ENCODE measurements at places on chromosomes 7 and 10.

DNA sequence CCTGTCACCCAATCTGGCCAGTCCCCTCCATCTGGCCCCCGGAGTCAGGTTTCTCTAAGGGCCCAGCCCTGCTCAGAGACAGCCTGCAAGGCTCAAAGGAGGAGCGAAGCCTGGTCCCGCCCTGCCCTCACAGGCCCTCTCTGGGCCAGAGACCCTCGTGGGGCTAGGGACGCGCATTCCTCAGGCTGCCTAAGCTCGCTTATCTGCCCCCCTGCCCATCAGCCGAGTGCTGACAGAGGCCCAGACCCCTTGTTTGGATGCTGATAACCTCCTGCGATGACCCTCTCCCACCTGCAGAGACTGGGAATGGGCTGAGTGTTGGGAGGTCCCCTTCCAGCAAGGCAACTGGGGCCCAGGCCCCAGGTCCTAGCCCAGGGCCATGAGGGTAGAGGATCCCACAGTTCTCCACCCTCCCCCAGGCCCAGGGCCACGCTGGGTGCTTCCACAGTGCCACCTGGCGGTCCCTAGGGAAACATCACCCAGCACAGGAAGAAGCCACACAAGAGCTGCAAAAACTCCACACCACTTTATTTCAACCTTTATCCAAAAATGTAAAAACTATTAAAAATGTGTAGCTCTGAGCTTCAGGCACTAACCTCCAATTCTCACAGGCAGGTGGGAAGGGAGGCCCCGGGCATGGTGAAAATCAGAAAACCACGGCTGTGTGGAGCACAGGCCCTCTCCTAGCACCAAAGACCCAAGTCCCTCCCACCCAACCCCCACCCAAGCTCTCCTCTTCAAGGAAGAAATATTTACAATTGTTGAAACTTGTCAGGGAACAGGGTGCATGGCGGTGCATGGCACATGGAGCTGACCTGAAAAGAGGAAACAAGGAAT lies 2.2 kb downstream of the NPM3 start:
- H3K4me3 ChIP-seq, result no peak overlapping the region
- H3K36me3 ChIP-seq, result peaks cover 13% of the 10 kb centered on the region
- H3K27ac ChIP-seq, result no peak overlapping the region
- peak; percentile 53 for DNase-seq
- H3K4me1 ChIP-seq, result peaks cover 60% of the 10 kb centered on the region

GRCh38 chr10:69818676-69819239 lies 17.1 kb downstream of the COL13A1 start:
- H3K4me1 ChIP-seq, result no peaks in the 10 kb centered on the region
- H3K4me3 ChIP-seq, result no peak overlapping the region
- no peak overlapping the region for H3K27ac ChIP-seq
- H3K27me3 ChIP-seq, result no peaks in the 10 kb centered on the region
- no peaks in the 10 kb centered on the region for H3K36me3 ChIP-seq

- peaks cover 3% of the 10 kb centered on the region for H3K4me1 ChIP-seq
- H3K4me3 ChIP-seq, result no peak overlapping the region
- no peak overlapping the region for H3K27ac ChIP-seq
- no peak for DNase-seq
Measured at GRCh38 chr10:50538555-50539398, 85.0 kb downstream of the SGMS1 start.

GRCh38 chr7:125149151-125149550 lies 219.5 kb upstream of the POT1 start:
- DNase-seq, result no peak
- H3K27me3 ChIP-seq, result no peaks in the 10 kb centered on the region
- H3K4me3 ChIP-seq, result no peak overlapping the region
- H3K27ac ChIP-seq, result no peak overlapping the region
- no peaks in the 10 kb centered on the region for H3K4me1 ChIP-seq
- no peaks in the 10 kb centered on the region for H3K36me3 ChIP-seq

GRCh38 chr10:23611308-23612029 lies 172.6 kb downstream of the OTUD1 start:
- H3K36me3 ChIP-seq, result no peaks in the 10 kb centered on the region
- no peaks in the 10 kb centered on the region for H3K4me1 ChIP-seq
- no peak overlapping the region for H3K27ac ChIP-seq

- no peaks in the 10 kb centered on the region for H3K36me3 ChIP-seq
- no peak for DNase-seq
- H3K4me3 ChIP-seq, result no peak overlapping the region
- H3K4me1 ChIP-seq, result no peaks in the 10 kb centered on the region
Measured at GRCh38 chr7:74051193-74051592, 23.2 kb downstream of the ELN start.

GRCh38 chr7:151697515-151697895 lies 177.8 kb upstream of the RHEB start:
- H3K27ac ChIP-seq, result no peak overlapping the region
- peaks cover 2% of the 10 kb centered on the region for H3K36me3 ChIP-seq
- H3K4me1 ChIP-seq, result no peaks in the 10 kb centered on the region
- DNase-seq, result no peak
- H3K27me3 ChIP-seq, result no peaks in the 10 kb centered on the region

GRCh38 chr7:132083126-132083525 lies 493.1 kb downstream of the PLXNA4 start:
- no peaks in the 10 kb centered on the region for H3K27me3 ChIP-seq
- H3K4me3 ChIP-seq, result no peak overlapping the region

DNA sequence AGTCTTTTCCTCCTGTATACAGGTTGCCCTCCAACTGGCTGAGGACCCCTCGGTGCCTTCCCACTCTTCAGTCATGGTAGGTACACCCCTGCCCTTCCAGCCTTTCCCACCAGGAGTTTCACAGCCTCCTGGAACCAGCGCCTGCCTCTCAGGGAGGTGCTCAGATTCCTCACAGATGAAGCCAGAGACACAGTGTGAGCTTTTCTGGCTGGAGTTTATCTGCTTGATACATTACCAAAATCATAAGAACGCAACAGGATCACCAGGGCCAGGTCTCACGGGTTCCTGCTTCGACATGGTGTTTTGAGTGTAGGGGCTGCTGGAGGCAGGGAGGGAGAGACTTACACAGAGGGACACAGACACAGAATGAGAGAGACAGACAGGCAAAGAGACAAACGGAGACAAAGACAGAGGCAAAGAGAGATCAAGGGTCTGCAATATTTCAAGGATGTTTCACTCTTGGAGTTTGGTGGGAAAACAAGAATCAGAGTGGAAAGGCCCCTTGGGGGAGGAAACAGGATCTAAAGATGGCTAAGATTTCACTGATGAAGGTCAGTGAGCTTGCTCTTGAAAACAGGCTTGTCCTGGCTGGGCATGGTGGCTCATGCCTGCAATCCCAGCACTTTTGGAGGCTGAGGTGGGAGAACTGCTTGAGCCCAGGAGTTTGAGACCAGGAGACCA lies 6.5 kb upstream of the INMT start:
- H3K36me3 ChIP-seq, result no peaks in the 10 kb centered on the region
- H3K27ac ChIP-seq, result no peak overlapping the region
- H3K27me3 ChIP-seq, result no peaks in the 10 kb centered on the region

GRCh38 chr7:32263611-32264010 lies 193.4 kb upstream of the PDE1C start:
- no peak for DNase-seq
- no peaks in the 10 kb centered on the region for H3K36me3 ChIP-seq
- peaks cover 5% of the 10 kb centered on the region for H3K27me3 ChIP-seq
- no peaks in the 10 kb centered on the region for H3K4me1 ChIP-seq
- no peak overlapping the region for H3K4me3 ChIP-seq

DNA sequence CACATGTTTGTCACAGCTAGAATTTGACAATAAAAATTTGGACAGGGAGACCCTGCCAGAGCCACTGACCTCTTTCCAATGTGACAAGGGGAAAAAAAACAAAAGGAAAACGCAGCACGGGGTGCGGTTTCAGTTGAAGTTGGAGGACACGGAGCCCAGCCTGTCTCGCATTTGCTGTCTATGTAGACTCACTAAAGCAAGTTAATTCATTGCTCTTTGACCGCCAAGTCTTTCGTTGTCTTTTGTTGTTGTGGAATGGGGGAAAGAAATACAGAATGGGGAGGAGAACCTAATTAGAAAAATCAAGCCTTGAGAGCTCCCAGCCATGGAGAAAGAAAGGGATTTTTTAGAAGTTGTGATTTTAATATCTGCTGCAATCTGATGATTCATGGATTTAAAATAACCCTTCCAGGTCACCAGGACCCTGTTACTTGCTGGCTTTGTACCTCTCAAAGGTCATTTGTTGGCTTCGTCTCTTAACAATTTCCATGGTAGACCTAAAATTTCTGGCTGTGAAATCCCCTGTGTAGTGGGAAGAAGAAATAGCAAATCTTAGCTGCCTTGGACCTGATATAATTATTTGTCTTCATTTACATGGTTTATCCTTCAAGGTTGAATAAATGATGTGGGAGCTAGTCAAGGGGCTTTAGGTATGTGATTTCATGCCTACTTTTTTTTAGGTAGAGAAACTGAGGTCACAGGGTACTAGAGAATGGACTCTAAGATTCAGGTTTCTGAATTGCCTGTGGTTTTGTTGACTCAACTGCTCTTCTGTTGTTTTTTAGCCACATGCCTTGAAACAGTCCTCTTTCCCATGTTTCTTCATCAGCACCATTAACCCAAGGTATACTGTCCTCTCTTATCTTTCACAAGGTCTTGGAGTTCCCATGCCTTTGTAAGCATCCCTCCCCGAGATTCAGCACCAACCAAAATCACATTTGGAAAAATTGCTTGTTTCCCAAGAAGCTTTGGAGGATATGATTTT lies 78.7 kb downstream of the TCF7L2 start:
- H3K4me3 ChIP-seq, result no peak overlapping the region
- H3K4me1 ChIP-seq, result peaks cover 7% of the 10 kb centered on the region
- no peaks in the 10 kb centered on the region for H3K36me3 ChIP-seq
- H3K27ac ChIP-seq, result no peak overlapping the region
- peaks cover 4% of the 10 kb centered on the region for H3K27me3 ChIP-seq
- no peak for DNase-seq

All from T-cell (primary cell).